ENCODE measurements at places on chromosomes 16 and 17.

- DNase-seq = no peak
These were observed 36.3 kb downstream of the GAS7 start for GRCh38 chr17:10162096-10162495.

GRCh38 chr17:60154616-60155426, 5.0 kb downstream of the CA4 start:
- DNase-seq = no peak

- no peak for DNase-seq
These were observed 930.4 kb upstream of the CDH8 start for GRCh38 chr16:62966626-62967025.

DNA sequence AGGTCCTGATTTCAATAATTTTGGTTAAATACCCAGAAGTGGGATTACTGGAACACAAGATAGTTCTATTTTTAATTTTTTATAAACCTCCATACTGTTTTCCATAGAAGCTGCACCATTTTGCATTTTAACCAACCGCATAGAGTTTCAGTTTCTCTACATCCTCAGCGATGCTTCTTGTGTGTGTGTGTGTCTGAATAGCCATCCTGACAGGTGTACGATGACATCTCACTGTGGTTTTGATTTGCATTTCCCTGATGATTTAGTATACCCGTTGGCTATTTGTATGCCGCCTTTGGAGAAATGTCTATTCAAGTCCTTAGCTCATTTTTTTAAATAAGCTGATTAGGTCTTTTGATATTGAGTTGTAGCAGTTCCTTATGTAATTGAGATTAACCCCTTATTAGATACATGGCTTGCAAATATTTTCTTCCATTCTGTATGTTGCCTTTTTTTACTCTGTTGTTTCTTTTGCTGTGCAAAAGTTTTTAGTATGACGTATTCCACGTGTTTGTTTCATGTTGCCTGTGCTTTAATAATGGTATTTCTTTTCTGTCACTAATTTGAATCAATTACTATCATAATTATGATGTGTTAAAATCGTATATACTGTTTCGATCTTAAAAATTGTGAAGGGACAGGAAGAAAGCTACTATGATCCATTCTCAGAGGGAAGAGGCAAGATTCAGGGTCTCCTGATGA, 227.2 kb upstream of the MON1B start:
- DNase-seq = no peak

GRCh38 chr17:72565006-72565405, 444.2 kb downstream of the SOX9 start:
- DNase-seq = no peak

DNA sequence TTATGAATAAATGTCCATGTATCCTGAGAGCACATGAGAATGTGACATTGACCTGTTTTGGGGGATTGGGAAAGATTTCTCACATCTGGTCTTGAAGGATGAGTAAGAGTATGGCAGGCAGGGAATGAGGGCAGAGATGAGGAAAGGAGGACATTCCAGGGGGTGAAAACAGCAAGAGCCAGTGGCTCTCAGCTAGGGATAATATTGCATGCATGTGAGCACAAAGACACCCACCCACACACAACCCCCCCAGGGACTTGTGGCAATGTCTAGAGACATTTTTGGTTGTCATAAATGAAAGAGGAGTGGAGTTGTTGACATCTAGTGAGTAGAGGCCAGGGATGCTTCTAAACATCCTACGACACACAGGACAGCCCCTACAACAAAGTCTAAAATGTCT, 6.0 kb downstream of the MYO1D start:
- no peak for DNase-seq

Measured in effector CD8-positive, alpha-beta T cell (primary cell).